ENCODE measurements at places on chromosomes 7 and 10.

DNA sequence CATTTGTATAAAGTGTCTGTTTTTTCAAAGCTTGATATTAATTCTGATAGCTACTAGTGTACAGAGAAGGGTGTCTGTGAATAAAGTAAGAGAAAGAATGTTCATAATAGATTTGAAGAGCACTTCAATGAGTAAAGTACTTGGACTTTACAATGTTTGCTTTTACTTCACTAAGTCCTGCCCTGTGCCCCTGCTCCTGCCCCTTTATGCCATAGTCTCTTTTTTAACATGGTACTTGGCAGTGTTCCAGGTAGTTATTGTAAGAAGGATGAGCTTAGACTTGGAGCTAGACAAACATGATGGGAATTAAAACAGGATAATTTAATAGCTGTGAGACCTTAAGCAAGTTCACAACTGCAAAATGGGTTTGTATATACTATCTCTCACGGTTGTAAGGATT lies 41.0 kb downstream of the ZEB1 start:
- no peak for DNase-seq

- no peak for DNase-seq
Measured at GRCh38 chr7:4699841-4700240, 17.7 kb downstream of the FOXK1 start.

GRCh38 chr10:89566095-89566950 lies 30.9 kb upstream of the SLC16A12 start:
- DNase-seq: no peak

GRCh38 chr7:30926313-30926712 lies 14.7 kb downstream of the AQP1 start:
- DNase-seq: no peak

- no peak for DNase-seq
Measured at GRCh38 chr7:156017431-156017830, 205.2 kb upstream of the SHH start.

DNA sequence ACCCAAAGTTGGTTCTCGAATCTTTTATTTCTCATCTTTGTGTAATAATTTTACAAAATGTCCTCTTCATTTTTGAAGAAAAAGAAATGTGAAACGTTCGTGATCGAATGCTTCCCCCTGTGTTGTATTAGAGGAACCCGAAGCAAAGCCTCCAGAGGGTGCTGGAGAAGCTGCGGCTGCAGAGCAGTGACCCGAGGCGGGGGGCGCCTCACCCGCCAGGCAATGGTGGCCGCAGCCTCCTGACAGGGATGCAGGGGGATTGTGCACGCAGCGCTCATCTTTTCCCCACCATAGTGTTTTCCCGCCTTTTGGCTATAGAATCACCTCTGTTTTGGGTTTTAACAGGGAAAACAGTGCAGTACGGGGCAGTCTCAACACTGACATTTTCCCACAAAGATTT lies 307.5 kb upstream of the ANKRD30A start:
- DNase-seq: no peak

- no peak for DNase-seq
Measured at GRCh38 chr10:131282961-131283360, 28.6 kb downstream of the TCERG1L start.

DNA sequence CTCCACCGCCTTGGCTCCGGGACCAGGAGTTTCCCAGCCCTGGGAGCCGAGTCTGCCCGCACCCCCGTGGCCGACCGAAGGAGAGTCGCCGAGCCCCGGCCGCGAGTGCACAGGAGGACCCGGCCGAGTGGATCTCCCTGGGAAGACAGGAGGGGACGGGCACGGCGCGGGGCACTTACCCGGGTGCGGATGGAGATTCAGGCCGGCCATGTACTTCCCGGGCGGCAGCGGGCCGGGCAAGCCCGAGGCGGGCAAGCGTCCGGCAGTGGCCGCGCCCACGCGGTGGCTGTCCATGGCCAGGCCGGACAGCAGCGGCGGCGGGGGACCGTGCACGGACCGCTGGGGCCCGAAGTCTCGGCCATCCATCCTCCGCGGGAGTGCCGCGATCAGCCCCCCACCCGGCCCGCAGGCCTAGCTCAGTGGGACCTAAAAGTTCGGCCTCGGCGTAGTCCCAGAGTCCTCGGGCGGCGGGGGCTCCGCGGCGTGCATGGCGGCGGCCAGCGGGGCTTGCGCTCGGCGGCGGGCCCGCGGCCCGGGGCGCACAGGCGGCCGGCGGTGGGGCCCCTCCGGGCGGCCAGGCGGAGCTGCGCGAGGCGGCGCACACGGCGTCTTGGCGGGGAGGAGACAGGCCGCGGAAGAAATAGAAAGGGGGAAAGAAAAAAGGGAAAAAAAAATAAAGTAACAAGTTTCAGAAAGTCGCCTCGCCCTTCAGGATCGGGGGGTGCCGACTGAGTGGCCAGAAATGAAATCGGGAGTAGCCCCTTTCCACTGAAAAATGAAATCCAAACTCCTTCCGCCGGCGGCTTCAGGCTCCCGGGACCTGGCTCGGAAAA lies 2.5 kb downstream of the TNRC18 start:
- no peak for DNase-seq

Data from HEK293T (cell line).